HS-27A (cell line): ENCODE measurements at places on chromosomes 13 and 19.

- DNase-seq, result no peak
These were observed 1.4 kb downstream of the PLPP2 start for GRCh38 chr19:289651-290371.

DNA sequence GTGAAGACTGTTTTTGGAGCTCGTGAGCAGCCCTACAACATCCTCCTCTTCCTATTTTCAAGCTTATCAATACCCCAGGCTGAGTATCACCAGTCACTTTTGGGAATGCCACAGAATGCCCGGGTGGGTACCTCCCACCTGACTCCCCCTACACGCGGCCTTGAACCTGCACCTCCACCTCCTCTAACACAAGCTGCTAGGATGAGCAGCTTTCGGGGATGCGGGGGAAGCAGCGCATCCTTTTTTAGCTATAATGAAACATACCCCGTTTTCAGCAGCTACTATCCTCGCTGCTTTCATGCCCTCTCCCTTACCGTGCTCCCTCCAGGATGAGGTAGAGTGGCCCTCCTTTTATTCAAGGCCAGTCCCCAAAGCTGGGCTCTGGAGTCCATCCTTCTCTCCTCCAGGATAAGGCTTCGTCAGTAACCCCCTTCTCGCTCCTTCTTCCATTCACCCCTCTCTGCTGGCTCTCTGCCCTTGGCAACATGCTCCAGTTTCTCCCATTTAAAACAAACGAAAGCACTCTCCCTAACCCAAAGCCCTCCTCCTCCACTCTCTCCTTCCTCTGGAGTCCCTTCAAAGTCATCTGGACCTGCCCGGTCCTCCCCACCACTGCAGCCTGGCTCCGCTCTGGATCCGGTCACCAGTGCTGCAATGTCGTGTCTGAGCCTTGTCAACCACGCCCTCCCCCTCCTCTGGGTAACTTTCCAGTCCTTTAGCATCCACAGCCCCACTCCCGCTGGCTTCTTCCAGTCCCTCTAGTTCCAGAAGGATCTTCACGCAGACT is 55.3 kb downstream of the STK24 start:
- DNase-seq, result no peak

- DNase-seq, result no peak
These were observed 2.0 kb upstream of the KLF12 start for GRCh38 chr13:74136084-74136658.

DNA sequence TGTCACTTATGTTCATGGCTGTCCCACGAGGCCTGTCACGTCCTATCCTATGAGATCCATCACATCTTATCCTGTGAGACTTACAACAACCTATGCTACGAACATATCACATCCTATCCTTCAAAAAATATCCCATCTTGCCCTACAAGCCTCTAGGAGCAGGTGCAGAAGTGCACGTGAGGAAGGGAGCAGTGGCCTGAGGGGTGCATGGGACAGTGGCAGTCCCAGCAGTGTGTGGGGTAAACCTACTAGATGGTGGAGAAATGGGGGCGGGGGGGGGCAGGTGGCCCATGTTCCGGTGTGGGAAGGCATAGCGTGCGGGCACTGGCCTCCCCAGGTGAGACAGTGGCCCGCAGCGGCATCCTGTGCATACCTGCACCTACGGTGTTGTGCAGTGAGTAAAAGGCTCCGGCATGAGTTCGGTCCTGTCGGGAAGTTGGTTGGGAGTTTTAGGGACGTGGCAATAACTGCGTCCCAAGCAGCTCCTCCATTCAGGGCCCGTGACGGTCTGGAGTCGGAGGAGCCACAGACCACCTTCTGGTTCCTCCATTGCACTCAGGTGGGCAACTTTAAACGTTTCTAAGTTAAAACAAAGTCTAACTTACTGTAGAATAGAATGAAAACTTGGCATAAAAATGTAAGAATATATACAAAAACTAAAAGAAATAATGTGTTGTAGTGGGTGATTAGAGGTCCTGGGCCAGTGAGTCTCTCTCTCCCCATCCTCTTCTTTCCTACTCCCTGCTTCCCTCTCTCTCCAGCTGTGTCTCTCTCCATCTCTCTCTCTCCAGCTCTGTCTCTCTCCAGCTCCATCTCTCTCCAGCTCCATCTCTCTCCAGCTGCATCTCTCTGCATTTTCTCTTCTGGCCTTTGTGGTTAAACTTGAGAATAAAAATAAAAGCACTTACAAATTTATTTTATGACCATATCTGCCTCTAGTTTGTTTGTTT is 42.1 kb downstream of the ATP11A start:
- DNase-seq, result no peak

DNA sequence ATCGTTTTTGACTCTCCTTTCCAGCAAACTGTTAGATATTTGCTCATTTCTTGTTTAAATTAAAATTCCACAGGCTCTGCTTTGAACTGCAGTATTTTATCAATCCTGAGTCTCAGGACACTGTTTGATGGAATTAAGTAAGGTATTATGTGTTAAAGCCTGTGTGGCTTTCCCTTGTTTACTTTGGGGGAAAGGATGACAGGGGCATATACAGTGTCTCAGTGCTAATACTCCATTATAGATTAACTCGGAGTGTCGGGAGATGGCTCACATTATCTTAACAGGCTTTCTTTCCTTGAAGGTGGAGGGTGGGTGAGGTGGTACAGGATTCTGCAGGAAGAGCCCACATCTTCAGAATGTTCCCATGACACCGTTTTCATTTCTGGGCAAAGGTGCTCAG is 84.7 kb downstream of the SHISA2 start:
- no peak for DNase-seq

DNA sequence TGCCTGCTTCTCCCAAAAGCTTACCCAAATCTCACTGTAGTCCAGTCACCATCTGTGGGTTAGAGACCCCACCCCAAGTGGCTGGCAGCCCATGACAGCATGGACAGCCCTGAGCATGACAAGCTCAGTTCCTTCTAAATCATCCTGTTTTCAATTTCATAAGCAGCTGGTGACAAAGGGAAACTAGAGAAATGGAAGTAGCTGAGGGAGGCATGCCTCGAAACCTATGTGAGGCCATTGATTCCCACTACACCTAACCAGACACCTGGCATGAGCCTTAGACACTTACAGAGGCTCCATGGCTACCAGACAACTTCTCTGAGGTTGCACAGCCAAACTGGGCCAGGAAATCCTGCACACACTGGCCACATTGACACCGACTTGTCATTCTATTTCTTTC is 56.2 kb downstream of the ABCC4 start:
- no peak for DNase-seq

DNA sequence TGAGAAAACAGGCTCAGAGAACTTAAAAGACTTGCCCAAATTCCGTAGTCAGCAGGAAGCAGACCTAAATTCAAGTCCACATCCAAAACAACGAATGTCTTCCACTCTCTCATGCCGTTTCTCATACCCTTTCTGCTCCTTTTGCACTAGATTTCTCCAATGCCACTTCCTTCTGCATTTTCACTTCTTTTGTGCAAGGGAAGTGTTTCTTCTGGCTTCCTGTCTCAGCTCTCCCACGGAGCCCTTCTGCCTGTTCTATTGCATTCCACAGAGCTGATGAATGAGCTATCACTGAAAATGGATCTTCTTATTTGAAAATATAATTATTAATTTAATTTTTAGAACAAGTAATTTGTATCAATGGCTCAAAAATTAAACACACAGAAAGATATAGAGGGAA is 56.1 kb upstream of the STK24 start:
- no peak for DNase-seq

DNA sequence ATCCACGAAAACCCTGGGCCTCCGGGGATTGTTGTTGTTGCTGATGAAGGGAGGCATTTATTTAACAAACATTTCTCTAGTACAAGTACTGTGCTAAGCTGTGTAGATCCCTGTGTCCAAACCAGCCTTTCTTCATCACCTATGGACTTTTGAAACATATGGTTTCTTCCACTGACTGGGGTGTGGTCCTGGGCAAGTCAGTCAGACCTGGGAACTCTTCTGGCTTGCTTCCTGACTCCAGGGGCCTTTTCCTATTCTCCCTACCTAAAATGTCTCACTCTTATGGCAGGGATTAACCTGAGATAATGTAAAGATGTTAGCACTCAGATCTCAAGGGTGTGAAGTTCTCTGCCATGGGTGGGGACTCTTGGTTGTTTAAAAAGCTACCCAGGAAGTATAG is 46.8 kb downstream of the EFNB2 start:
- DNase-seq, result no peak

GRCh38 chr19:17489392-17490030 is 19.2 kb downstream of the SLC27A1 start:
- no peak for DNase-seq

DNA sequence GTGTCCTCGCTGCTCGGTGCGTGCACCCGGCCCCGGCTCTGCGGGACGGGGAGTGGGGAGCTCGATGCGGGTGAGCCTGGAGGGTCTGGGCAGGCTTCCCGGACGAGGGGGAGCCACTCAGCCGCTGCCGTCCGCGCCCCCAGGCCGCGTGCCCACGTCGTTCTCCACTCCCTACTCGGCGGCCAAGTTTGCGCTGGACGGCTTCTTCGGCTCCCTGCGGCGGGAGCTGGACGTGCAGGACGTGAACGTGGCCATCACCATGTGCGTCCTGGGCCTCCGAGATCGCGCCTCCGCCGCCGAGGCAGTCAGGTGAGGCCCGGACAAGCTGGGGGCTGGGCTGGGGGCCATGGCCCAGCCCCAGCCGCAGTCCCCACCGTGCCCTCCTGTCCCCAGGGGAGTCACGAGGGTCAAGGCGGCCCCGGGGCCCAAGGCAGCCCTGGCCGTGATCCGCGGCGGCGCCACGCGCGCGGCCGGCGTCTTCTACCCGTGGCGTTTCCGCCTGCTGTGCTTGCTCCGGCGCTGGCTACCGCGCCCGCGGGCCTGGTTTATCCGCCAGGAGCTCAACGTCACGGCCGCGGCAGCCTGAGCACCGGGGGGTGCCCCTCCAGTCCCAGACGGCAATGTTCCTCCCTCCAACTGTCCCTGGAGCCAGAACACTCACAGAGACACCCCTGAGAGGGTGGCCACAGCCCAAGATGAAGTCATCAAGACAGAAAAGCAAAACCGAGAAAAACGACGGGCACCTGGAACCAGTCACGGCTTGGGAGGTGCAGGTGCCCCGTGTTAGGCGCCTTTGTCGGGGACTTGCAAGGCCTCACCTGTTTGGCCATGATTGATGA is 2.5 kb upstream of the RPL36 start:
- no peak for DNase-seq

DNA sequence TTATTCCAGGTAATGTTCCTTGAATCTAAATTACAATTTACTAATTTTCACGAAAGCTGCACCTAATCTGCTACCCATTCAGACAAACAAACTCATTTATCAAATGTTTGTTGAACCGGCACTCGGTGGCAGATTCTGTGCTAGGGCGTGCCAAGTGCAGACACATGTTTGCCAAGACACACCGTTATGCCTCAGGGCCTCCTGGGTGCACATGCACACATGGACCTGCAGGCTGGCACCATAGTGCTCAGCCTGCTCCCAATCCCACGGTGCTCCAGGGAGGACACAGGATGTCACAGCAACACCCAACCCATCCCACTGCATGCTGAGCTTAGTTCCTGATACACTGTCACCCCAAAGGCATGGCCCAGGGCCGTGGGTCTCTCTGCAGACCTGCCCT is 7.7 kb downstream of the SCGB2B2 start:
- no peak for DNase-seq

GRCh38 chr13:33645591-33646554 is 172.1 kb upstream of the RFC3 start:
- no peak for DNase-seq
